H4 (cell line): ENCODE measurements at places on chromosomes 11 and 22.
A peak's percentile ranks its signal among the peaks of the same experiment; 100 is the strongest.

GRCh38 chr11:24705474-24705873 is 208.6 kb downstream of the LUZP2 start:
- DNase-seq: no peak

- DNase-seq: no peak
Measured at GRCh38 chr11:59923813-59924212, 14.4 kb upstream of the OOSP1 start.

GRCh38 chr22:28783786-28784671 is 11.5 kb downstream of the CCDC117 start:
- DNase-seq: no peak

DNA sequence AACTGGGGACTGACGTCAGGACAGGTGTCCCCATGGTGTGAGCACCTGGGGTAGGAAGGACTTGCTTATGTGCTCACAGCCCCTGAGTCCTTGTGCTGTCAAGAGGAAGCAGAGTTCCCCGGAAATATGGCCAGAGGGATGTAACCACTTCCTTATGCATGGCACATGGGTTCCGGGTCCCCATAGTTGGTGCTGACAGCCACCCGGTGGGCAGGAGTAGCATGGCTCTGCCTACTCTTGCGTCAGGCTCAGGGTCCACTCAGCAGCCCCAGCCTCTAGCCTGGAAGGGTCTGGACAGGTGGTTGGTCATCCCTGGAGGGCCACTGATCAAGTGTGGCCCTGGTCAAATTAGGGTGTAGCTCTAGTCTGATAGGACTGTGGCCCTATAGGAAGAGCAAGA is 42.8 kb upstream of the CCND1 start:
- DNase-seq: peak; percentile 29

- DNase-seq: no peak
Measured at GRCh38 chr11:60455531-60456042, at the start of gene MS4A1. MS4A1 (plus strand) TSS chr11:60455847; CDS start chr11:60462375, 6,528 bp downstream.

DNA sequence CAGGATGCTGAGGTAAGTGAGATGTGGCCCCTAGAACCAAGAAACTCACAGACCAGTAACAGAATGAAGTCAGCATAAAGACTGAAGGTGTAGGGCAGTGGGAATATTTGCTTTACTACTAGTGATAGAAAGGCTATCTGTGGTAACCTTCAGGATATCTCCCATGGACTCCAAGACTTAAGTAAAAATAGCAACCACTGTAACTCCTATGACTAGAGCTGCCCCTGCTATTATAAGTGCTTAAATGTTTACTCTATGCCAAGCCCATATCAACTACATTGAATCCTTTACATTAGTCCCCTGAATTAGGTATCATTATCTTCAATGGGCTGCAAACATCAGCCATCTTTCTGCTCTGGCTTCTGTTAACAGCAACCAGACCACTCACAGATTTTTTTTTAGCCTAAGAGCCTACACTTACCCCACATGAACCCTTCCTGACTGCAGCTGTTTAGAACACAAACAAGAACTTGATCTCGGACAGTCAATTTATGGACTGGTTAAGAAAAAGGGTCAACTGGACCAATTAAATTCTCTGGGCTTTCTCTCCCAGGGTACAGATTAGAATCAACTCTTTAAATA is 335.1 kb upstream of the API5 start:
- no peak for DNase-seq

GRCh38 chr22:35637254-35637653 is 11.0 kb upstream of the APOL6 start:
- DNase-seq: no peak

DNA sequence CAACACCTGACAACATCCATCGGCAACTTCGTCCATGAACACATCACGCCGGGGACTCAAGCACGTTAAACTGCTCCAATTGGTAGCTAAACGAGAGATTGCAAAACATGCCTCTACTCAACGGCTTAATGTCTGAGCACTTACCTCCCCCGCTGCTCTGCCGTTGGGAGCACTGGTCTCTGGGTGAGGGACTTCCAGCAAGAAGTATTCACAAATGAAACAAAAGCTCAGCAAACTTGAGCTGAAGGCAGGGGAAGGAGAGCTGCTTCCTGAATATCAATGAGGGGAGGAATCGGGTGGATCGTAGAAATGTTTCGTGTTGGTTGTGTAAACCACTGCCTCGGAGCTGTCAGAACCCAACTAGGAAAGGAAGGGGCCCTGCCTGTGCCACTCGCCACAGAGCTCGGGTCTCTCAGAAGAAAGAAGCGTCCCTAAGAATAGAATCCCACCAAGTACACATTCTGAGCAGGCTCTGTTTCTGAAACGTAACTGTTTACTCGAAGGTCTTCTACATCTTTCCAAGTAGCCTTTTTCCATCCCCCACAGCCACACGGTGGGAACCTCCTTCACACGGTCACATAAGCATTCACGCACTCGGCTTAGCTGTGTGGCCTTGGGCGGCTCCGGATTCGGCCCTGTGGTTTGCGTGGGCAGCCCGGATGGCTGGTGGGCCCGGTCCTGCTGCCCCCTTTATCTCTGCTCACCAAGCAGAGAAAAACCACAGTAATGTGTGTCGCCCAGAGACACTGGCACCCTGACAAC is at the start of gene MLC1:
Gene MLC1, minus strand, starts transcription at position 216 of the 762 bp plus-strand sequence. CDS start 524 bp downstream, outside the sequence.
- peak; percentile 33 for DNase-seq

DNA sequence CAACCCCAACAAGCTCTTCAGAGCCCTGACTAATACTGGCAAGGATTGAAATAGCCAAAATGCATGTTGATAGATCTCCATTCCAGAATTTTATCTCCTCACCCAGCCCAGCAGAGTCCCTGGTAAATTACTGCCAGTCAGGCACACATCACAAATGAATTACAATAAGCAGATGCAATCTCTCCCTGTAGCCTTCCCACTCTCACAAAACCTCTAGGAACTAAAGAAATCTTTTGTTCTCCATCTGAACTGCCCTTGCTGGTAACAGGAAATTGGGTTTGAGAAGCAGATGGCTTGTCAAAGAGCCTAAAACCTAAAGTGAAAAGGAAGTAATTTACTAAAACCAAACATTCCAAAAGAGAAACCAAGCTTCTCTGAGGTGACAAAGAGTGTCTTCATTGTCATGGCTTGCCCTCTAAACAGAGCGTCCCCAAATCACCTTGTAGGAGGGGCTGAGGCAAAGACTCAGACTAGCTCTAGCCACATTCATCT is 59.5 kb downstream of the FAM168A start:
- DNase-seq: no peak

- peak; percentile 38 for DNase-seq
Measured at GRCh38 chr11:111540114-111540936, at the start of gene LAYN. LAYN (plus strand) TSS chr11:111540720; CDS start chr11:111540844, 124 bp downstream.

GRCh38 chr11:100575860-100576717 is 111.0 kb upstream of the ARHGAP42 start:
- DNase-seq: peak; percentile 70

DNA sequence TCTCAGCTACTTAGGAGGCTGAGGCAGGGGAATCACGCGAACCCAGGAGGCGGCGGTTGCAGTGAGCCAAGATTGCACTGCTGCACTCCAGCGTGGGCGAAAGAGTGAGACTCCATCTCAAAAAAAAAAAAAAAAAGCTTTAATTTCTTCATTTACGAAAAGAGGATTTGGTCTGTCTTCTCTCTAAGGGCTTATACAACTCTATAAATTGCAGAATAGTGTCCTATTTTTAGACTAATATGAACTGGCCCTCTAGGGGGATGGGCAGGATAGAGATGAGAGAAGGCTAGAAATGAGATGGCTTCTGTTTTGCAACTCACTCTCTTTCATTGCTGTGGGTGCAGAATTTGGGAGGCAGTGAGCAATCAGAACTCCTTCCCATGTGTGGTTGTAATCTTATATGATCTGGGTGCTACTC is 11.3 kb downstream of the MAML2 start:
- no peak for DNase-seq

DNA sequence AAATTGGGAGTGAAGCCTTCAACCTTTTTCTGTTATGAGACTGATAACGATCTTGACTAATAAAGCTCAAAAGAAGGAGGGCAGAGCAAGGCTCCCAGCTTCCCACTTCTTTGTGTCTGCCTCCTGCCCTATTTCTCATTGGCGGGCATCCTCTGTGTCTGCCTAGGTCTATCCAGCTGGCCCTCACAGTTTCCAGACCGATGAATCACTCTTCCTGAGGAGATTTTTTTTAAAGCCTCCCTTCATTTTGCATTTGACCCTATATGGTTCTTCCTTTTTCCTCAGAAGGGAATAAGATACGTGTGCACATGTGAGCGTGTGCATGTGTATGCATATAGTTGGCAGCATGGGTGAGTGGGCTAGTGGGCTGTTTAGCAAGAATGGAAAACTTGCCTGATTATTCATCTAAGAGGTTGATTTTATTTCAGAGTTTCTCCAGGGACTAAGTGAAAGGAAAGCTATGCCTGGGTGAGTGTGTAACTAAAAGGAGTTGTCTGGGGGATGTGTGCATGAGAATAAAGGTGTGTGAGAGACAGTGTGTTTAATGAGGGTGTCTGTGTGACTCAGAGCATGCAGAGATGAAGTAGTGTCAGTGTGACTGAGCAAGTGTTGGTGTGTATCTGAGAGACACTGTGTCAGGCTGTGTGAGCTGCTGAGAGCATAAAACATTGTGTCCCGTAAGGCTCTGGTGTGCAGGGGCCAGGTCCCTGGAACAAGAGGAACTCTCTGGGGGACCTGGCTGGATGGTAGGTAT is 12.2 kb downstream of the PHLDB1 start:
- peak; percentile 94 for DNase-seq

GRCh38 chr11:35047179-35047578 is 91.8 kb upstream of the CD44 start:
- DNase-seq: no peak

- DNase-seq: no peak
Measured at GRCh38 chr11:126830216-126830806, 170.3 kb downstream of the KIRREL3 start.

GRCh38 chr22:47533961-47534803 is 771.7 kb downstream of the TBC1D22A start:
- no peak for DNase-seq

DNA sequence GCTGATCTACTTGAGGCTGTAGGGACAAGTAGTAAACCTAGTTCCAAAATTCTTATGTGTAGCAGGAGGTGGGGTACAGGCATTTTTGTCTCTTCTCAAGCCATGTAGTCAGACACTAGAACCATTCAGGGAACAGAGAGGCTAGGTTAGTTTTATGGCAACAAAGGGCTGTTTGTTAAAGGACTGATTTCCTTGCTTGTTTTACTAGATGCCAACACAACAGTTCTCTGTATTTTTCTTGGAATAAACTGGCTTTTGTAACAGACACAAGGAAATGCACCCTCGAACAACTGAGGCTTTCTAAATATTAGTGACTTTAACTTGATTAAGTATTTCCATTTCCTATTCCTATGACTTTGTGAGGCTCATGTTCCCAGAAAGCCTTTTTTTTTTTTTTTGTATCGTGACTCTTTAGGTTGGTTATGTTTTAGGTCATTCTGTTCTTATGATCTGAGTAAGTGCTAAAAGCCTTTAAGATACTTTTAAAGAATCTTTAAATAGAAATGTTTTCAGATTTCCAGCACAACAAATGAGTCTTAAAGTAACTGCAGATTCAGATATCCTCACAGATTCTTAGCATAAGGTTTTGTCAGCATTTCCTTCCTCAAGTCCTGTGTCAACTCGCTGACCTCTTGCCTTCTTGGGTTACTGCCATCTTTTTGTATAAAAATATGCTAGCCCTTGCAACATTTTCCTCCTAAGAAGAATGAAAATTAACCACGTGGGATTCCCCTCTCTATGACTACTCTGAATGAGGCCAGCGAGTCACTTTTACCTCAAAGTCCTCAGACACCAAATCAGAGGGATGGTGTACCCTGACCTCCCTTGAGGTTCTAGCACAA is 92.5 kb downstream of the CCDC83 start:
- peak; percentile 49 for DNase-seq

GRCh38 chr11:57239348-57239747 is 2.3 kb upstream of the APLNR start:
- DNase-seq: no peak

GRCh38 chr11:100434821-100435641 is 252.1 kb upstream of the ARHGAP42 start:
- peak; percentile 9 for DNase-seq
